Urinary bladder (tissue), 4 donors: ENCODE measurements at places on chromosomes 13 and 19. TPM values are rescaled to one million over a fixed set of nuclear protein-coding genes. Genes with fewer than 3 reads are reported as not detected.

BBC3 gene
- 1.3 TPM for total RNA-seq

PRTN3 gene
- total RNA-seq: 0.26 TPM

FFAR3 gene
- 0.16 TPM for total RNA-seq

SIGLEC5 gene
- 0.32 TPM for total RNA-seq

GPR4 gene
- 0.32 TPM for total RNA-seq

SLC15A1 gene
- total RNA-seq: 0.11 TPM

ZNF69 gene
- 26.5 TPM for total RNA-seq

IFNL3 gene
- not detected for total RNA-seq

GRCh38 chr13:51191743-51192142 is 30.5 kb upstream of the FAM124A start:
- DNase-seq: no peak

GRCh38 chr13:74920361-74920760 is 561.6 kb downstream of the TBC1D4 start:
- no peak for DNase-seq

DNA sequence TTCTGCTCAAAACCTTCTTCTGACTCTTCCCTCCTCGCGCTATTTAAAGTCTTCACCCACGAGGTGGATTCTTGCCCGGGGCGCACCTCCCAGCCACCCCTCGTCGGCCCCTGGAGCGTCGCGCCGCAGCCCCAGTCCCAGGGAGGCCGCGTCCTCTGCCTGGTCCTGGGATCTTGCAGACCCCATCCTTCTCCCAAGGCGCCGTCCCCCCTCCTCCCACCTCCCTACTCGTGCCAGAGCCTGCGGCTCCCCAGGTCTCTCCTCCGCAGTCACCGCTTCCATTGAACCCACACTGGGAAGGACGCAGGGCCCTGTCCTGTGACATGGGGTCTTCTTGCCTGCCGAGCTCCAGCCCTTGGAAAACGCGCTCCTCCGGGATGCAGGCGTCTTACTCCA is 486 bp downstream of the ZNF808 start:
- DNase-seq: no peak

DNA sequence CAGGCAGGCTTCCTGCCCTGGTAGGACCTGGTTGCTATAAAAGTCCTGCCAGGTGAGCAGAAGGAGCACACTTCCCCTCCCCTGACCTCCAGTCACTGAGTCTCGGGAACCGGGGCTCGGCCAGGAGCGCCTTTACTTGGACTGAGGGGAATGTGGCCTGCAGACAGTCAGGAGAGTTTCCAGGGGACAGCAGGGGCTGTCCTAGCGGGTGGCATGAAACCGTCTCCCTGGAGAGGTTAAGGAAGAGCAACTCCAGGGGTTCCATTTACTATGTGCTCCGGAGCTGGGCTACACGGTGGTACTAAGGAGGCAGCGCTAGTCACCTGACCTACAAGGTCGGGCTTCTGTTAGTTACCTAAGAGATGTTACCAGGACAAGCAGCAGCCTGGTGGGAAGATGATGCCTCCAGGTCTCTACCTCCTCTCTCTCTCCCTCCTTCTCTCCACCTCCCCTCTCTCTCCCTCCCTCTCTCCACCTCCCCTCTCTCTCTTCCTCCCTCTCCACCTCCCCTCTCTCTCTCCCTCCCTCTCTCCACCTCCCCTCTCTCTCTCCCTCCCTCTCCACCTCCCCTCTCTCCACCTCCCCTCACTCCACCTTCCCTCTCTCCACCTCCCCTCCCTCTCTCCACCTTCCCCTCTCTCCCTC is 4.1 kb upstream of the CNOT3 start:
- no peak for DNase-seq

- DNase-seq: no peak
Observed at GRCh38 chr19:51693260-51693659, at the start of gene SPACA6. Gene SPACA6, plus strand, starts transcription at chr19:51693330. Its CDS starts 197 bp downstream, at chr19:51693527.

DNA sequence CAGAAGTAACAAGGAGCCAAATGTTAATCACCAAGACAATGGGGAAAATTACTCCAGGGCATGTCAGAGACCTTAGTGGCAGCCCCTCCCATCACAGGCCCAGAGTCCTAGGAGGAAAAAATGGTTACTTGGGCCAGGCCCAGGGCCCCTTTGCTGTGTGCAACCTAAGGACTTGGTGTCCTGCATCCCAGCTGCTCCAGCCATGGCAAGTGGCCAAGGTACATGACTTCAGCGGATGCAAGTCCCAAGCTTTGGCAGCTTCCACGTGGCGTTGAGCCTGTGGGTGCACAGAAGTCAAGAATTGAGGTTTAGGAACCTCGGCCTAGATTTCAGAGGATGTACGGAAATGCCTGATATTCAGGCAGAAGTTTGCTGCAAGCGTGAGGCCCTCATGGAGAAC is 46.7 kb downstream of the OR10H4 start:
- no peak for DNase-seq

DNA sequence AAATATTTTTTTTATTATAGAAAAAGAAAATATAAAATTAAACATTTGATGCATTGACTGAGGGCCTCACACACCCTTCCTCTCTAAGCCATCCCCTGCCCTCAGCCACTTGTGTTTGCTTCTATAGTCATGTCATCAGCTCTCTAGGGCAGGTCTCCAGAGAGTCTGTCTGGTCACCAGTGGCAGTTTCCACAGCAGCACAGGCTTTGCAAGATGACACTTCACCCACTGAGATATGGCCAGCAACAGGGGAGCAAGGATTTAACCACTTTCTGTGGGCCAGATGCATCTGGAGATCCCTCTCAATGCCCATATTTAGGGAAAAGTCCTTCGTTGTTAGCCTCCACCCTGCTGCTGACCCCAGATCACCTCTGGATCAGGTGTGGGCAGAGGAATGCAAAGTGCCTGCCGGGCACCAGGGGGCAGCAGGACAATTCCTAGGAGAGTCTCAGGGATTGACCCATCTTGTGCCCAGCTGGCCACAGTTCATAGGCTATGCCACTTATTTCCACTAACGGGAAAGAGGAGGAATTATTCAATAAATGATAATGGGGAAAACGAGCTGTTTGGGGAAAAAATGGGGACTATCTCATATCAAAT is 4.8 kb downstream of the ABCC4 start:
- no peak for DNase-seq

DNA sequence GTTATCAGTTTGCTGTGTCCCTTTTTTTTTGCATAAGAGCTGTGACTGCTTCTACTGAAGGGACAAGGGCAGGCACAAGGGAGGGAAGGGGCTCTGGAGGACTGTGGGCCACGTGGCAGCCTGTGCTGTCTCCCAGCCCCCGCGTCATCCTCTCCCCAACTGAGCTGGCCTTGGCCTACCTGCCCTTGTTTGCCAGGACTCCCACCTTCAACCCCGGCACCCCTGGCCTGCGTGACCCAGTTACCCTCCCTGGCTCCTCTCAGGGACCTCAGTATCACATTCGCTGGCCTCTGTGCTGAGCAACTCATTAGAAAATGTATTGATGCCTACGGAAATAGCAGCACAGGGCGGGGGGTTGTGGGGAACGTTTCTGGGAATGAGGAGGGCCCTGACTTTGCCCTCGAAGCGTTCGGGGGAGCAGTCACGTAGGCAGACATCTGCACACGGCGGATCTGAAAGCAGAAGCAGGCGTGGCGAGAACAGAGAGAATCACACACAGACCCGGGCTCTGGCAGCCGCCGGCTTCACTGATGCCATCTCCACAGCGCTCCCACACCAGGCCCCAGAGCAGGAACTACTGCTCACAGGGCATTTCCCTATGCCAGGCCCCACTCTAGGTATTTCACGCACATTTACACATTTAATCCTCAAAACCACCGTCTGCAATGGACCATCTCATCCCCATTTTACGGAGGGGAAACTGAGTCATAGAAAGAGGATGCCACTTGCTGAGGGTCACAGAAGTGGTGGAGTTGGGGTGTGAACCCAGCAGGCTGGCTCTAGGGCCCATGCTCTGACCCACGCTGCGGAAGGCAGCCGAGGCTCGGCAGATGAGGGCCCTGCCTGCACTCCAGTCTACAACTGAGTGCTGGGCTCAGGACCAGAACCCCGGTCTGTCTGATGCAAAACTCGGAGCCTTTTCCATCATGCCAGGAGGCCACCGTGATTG is 5.7 kb upstream of the ATF5 start:
- no peak for DNase-seq

DNA sequence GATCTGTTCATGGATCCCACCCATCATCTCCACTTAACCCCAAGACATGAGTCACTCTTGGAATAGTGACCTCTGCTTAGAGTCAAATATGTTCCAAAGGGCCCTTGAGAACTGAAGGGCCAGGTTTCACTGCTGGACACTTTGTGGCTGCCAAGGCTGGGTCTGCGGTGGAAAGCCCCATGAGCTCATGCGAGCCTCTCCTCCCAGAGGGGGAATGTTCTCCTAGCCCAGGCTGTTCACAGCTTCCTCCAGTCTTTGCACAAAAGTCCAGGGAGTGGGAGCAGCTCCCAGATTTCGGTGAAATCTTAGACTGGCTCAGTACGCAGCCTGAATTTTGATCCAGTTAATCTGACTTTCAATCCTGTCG is 732 bp upstream of the DCLK1 start:
- no peak for DNase-seq

DNA sequence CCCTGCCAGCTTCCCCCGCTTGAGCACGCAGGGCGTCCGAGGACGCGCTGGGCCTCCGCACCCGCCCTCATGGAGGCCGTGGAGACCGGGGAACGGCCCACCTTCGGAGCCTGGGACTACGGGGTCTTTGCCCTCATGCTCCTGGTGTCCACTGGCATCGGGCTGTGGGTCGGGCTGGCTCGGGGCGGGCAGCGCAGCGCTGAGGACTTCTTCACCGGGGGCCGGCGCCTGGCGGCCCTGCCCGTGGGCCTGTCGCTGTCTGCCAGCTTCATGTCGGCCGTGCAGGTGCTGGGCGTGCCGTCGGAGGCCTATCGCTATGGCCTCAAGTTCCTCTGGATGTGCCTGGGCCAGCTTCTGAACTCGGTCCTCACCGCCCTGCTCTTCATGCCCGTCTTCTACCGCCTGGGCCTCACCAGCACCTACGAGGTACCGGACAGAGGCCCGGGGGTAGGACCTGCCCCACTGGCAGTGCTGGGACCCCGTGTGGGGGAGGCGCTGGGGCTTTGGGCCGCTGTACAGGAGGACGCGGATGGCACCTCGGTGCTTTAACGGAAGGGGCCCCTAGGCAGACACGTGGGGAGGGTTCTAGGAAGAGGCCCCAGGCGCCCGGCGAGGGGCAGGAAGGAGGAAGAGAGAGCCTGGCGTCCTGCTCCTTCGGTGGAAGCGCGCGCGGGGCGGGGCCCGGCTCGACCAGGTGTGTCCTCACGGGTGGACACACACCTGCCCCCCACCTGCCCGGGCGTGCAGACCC is 681 bp downstream of the SLC5A5 start:
- DNase-seq: no peak

DNA sequence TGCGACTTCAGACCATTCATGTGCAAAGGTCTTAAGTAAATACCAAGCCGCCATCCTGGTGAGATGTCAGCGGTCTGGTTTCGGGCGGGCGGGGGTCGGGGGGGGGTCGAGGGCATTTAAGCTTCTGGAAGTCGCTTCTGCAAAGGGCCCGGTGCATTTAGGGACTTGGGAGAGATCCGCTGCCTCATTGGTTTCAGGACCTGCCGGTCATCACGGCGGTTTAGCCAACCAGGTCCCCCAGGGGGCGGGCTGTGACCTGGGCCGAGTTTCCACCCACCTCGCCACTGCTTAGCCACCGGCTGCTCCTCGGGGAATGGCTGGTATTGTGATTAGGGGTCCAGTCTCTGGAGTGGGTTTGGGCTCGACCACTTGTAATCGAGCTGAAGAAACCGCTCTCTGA is 7.8 kb downstream of the ANKLE1 start:
- no peak for DNase-seq

DNA sequence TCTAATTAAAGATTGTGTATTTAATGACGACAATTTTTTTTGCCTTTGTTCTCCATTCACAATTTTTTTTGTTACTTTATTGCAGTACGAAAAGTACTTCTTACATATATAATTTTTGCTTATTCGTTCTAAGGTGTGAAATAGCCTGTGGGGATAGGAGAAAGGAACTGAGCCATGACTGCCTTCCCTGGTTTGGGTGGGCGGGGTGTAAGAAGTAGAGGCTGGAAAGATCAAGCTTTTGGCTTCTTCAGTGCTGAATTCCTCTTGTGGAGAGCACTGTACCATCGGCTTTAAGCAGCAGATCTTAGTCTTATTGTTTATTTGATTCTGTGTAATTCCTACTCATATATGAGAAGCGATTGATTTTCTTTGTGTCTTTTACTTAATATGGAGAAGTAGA is 115.8 kb downstream of the NBEA start:
- no peak for DNase-seq

GRCh38 chr13:99993660-99994637 is 12.4 kb downstream of the ZIC2 start:
- no peak for DNase-seq

- no peak for DNase-seq
Observed at GRCh38 chr19:49688531-49689132, 762 bp upstream of the ADM5 start.

- DNase-seq: no peak
Observed at GRCh38 chr13:63636316-63636993, 2220.8 kb upstream of the PCDH20 start.

DNA sequence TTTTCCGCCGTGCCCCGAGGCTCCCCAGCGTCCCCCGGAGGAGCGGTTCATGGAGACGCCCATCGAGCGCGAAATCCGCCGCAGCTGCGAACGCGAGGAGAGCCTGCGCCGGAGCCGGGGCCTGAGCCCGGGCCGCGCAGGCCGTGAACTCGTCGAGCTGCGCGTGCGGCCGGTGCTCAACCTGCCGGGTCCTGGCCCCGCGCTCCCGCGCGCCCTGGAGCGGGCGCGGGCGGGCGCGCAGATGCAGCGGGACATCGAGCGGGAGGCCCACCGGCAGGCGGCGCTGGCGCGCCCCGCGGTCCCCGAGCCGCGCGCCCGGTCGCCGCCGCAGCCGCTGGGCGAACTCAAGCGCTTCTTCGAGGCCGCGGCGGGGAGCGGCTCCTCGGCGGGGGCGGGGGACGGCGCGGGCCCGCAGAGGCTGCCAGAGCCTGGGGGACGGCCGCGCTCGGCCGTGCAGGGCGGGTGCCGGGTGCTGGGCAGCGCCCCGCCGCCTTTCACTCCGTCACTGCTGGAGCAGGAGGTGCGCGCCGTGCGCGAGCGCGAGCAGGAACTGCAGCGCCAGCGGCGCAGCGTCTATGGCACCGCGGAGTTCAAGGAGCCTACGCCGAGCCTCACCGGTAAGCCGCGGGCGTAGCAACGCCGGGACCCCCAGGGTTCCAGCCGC is 807 bp downstream of the MISP3 start:
- no peak for DNase-seq

DNA sequence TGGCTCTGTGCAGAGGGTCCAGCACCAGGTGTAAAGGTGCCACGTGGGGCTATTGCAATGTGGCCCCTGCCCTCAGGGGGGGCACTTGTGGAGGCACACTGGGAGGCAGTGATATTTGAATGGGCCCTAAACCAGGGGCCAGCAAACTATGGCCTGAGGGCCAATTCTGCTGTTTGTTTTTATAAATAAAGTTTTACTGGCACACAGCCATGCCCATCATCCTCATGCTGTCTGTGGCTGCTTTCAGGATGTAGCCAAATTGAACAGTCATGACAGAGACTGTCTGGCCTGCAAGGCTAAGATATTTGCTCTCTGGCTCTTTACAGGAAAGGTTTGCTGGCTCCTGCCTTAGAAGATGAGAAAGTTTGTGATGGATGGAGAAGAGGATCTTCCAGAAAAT is 33.9 kb upstream of the RANBP3 start:
- no peak for DNase-seq

GRCh38 chr13:29438769-29439168 is 156.7 kb downstream of the SLC7A1 start:
- no peak for DNase-seq
